ENCODE measurements at places on chromosomes 7 and 10.

DNA sequence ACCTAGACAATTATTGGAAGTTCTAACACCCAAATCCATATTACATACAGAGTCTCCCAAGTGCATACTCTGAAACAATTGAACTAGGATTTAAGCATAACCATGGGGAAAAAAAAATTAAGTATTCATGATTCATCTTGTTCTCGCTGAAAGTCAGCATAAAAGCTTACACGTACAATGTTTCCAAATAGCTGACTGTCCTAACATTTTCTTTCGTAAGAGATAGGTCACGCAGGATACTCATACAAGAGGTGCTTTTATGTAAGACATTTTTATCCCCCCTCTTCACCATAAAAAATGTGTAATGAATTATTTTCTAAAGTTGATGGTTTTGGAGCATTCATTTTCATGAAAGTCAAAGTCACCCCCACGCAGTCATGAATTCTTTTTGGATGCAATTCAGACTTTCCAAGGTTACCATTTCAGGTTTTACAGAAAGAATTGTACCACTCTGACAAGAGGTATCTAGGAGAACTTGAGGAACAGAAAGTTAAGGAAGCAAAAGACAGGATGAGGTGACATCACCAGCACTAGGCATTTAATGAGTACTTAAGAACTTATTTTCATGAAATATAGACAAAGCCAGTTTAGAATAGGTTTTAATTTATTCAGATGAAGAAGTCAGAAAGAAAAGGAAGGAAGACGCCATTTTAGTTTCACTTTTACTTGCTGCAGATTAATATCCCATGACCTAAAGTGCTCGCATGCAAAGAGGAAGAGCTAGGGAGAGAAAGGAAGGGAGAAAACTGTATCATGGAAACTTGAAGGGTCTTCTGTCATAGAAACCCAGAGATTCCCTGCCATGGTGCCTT lies 55.8 kb downstream of the TMEM26 start:
- no peak for DNase-seq

DNA sequence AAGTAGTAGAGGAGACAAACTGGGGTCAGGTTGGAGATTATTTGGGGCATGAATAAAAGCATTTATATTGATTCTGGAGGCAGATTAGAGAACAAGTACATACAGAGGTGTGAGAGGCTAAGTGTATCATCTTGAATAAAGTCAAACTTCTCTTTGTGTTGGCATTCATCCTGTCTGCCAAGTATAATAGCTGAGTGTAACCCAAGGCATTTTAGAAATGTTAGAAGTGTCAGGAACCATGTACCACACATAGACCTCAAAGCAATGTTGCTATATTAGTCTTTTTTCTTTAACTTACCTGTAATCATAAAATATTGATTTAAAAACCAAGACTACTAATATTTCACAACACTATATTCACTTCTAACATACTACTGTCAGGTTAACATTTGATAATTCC lies 56.2 kb upstream of the LRRTM3 start:
- DNase-seq = no peak

DNA sequence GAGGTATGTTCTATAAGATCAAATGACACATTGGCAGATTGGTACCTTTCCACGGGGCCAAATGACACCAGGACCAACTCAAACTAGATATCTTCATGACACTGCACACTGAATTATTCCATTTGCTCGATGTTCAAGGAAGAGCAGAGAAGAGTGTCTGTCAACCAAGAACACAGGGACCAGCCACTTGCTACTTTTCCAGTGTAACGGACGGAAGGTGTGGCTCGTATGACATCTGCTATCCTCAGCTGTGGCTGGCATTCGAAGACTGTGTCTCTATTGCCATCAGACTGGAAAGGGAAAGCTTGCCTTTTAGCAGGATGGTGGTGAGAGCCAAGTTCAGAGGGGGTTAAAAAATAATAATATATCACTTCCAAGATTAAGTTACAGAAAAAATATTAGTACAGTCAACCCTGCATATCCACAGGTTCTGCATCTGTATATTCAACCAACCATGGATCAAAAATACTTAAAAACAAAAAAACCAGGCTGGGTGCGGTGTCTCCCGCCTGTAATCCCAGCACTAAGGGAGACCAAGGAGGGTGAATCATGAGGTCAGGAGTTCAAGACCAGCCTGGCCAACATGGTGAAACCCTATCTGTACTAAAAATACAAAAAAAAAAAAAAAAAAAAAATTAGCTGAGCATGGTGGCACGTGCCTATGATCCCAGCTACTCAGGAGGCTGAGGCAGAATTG lies 237.1 kb downstream of the PRPF18 start:
- DNase-seq = no peak

DNA sequence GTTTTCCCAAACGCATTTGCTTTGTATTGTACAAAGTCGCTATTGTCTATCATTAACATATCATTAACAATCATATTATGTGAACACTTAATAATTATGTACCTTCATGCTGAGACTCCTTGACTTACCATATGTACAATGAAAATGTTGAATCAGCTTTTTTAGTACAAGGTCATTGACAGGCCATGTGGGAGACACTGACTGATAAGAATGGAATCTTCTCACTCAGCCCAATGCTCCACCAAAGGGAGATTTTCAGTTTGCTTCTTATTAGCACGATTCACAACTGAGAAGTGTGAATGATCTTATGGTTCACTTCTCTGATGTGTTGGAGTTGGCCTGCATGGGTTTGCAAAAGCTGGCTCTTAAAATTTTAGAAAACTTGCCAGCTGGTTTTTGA lies 253.5 kb upstream of the TEX47 start:
- no peak for DNase-seq

DNA sequence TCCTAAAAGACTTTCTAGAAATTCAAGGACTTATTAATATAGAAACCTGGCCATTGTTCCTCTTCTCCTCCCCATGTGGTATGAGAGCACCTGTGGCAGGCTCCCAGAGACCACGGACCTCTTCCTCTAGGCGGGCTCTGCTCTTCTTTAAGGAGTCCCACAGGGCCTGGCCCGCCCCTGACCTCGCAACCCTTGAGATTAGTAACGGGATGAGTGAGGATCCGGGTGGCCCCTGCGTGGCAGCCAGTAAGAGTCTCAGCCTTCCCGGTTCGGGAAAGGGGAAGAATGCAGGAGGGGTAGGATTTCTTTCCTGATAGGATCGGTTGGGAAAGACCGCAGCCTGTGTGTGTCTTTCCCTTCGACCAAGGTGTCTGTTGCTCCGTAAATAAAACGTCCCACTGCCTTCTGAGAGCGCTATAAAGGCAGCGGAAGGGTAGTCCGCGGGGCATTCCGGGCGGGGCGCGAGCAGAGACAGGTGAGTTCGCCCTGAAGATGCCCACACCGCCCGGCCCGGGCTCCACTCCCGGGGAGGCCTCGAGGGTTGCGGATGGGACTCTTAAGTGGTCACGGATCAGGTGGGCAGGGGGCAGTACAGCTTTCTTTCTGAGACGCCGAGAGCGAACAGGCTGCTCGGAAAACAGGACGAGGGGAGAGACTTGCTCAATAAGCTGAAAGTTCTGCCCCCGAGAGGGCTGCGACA lies at the start of gene SLC26A4:
SLC26A4 (plus strand) TSS at position 448 of the 700 bp plus-strand sequence. CDS start 814 bp downstream, outside the sequence.
- peak; percentile 3 for DNase-seq

GRCh38 chr7:24882989-24883621 lies 96.9 kb downstream of the OSBPL3 start:
- DNase-seq = no peak

DNA sequence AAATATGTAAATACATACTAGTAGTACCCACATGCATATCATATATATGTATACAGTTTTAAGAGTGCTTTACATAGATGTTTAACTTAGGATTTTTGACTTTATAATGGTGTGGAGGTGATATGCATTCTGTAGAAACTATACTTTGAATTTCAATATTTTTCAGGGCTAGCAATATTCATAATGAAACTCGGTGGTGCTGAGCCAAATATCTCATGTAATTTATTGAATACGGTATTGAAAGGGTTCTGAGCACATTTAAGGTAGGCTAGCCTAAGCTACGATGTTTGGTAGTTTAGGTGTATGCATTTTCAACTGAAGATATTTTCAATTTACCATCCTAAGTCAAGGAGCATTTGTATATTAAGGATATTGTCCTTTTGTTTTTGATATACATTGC lies 36.0 kb downstream of the ZNRF2 start:
- DNase-seq = no peak

- no peak for DNase-seq
Measured at GRCh38 chr10:79163666-79163975, 94.9 kb downstream of the ZMIZ1 start.

DNA sequence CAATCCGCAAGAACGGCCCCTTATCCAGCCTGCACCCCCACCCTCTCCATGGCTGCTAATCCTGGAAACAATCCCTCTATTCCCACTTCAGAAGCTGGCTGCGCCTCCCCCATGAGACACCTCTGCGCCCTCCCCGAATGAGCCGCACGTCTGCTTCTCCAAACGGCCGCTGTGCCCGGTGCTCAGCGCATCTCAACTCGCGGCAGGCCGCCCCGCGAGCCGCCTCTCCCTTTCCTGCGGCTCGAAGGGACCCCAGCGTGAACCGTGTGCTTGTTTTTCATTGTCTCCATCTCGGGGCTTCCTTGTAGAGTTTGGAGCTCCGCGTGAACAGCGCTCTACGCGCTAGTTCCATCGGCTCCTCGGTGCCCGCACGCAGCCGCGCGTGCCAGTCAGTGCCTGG lies 20.8 kb upstream of the FXYD4 start:
- DNase-seq = no peak

DNA sequence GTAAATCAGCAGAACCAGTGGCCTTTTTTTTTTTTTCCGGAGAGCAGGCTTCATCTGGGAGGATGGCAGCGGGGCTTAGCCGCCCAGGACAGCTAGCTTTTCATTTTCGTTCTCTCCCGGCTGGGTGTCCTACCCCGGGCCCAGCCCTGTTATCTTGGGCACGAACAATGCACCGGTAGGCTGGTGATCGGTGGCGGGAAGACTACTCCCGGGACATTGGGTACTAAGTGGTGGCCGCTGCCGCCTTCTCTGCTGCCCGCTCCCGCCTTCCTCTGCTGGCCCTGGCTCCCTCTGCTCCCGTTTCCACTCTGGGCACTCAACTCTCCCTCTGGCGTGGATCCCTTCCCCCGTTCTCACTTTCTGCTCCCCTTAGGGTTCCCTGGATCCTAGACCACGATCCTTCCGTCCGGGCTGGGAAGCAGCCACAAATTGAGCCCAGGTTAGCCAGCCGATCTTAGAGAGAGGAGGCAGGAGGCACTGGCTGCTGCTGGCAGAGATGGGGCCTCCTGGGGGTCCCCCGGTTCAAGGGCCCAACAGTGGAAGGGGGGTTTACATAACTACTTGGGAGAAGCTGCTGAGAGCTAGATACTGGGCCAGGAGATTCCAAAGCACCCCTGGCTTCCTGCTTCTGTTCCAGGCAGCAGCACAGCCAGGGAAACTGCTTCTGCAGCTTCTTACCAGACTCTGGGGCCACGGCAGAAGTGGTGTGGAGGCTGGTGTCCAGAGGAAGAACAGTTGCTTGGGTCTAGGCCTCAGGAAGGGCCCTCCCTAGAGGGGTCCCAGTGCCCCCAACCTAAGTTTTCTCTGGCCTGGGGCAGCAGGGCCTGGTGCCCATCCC lies 1.8 kb downstream of the TLX1 start:
- DNase-seq = no peak

- no peak for DNase-seq
Measured at GRCh38 chr10:31520986-31521831, 202.2 kb downstream of the ZEB1 start.

DNA sequence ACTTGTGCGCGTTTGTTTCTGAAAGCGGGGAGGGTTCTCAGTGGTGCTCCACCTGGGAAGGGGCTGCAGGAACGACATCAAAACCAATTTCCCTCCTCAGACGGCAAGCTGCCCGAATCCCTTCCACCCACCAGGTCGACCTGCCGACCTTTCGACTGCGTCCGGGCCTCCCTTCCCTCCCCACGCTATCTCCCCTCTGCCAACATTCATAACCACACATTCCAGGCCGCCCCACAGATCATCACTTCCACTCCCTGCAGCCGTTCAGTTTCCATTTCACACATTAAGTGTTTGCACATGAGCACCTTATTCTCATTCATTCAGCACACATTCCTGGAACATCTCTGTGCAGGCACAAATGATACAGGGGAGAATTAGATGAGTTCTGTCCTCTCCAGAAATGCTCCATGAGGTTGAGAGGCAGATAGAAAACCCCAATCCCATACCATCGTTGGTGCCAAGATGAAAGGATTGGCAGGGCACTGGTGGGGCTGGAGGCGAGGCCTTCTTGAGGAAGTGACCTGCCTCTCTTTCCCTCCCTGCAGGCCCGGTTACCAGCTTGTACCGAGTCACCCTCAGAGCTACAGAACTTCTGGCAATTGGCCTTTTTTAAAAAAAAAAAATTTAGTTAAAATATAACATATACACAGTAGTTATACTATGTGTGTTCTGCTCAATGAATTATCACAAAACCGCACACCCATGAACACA lies 70.0 kb downstream of the MINDY4 start:
- no peak for DNase-seq

GRCh38 chr10:57168611-57169240 lies 807.7 kb upstream of the ZWINT start:
- DNase-seq = no peak

DNA sequence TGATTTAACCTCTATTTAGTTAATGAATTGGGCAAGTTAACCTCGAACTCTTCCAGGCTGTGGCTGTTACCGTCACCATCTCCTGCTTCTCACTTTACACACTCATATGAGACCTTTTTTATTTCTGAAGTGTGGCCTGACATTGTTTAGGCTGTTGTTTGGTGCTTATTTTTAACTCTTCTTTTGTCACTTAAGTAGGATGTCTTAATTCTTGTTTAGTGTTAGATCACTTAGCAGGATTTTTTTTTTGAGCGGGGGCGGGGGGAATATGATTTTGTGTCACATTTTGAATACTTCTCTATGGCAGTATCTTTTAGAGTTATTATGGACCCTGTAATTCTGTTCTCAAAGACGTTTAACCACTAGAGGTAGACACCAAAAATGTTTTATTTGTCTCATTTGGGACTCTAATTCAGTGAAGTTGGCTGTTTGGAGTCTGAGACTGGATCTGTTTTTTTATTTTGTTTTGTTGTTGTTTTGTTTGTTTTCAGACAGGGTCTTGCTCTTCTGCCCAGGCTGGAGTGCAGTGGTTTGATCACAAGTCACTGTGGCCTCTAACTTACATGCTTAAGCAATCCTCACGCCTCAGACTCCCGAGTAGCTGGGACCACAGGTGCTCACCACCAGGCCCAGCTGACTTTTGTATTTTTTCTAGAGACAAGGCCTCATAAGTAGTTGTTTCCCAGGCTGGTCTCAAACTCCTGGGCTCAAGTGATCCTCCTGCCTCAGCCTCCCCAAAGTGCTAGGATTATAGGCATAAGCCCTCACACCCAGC lies 73.5 kb downstream of the CUX1 start:
- DNase-seq = no peak

DNA sequence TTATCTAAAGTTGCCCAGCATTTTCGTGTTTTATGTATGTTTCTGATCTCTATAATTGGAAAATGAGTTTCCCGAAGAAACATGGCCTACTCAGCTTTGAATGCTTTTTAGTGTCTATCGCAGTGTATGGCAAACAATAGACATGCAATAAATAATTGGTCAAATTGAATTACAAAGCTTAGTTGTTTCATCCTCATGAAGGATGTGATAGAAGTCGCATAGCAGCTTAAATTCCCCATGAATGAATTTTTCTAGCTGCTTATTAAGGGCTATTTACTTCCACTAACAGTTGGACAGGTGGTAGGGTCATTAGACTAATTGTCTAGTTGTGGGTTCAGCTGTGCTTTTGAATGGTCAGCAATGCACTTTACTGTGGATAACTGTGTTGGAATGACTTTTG lies 467.3 kb upstream of the MBL2 start:
- no peak for DNase-seq

- DNase-seq = no peak
Measured at GRCh38 chr7:41000042-41000441, 702.8 kb downstream of the INHBA start.

GRCh38 chr7:6106140-6106904 lies 75.1 kb downstream of the ANKRD61 start:
- no peak for DNase-seq

GRCh38 chr7:4470246-4470645 lies 211.8 kb upstream of the FOXK1 start:
- no peak for DNase-seq

All from anterior cingulate cortex (tissue), 58 donors.